ENCODE measurements at places on chromosomes 6 and 20.

DNA sequence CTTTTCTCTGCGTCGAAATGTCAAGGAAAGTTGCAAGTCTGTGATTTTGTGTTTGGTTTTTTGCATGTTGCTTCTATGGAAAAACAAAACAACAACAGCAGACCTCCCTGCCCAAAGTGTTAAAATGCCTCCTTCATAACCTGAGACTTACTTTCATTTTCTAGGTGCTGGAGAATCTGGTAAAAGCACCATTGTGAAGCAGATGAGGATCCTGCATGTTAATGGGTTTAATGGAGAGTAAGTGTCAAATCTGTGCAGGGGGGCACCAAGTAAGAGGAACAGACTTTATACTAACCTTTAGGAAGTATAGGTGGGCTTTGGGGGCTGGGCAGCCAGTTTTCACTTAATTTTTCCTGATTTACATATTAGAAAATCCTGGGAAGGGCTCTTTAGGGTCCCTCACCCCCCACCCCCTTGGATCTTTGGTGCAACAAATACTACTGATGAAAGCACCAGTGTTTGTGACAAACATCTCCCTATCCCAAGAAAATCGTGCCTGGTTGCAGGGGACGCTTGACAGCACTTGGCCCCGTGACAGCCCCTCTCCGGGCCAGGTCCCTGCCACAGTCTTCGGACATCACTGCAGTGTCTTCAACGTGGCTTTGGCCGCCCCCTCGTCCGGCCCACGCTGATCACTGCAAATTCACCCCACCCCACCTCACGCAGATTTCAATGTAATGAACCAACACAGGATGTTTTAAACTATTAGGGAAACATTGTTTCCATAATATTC lies 43.1 kb downstream of the GNAS start:
- DNase-seq, result no peak

DNA sequence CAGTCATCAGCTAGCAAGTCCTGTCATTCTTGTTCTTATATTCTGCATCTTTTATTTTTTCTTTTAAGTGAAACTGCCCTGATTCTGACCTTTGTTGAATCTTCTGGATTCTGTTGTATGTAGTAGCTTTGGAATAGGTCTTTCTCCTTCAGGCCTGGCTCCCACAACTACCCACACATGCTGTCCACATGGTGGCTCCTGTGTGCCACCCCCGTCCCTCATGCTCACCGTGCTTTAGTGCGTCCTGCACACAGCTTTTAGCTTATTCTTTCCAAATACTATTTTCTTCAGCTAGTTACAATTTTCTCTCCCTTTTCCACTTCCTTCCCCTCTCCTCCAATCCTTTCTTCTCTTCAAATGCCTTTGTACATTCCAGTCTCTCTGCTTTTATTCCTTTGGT lies 61.8 kb downstream of the CTNNBL1 start:
- no peak for DNase-seq

- DNase-seq, result no peak
Measured at GRCh38 chr6:24875534-24875901, 60.2 kb downstream of the RIPOR2 start.

DNA sequence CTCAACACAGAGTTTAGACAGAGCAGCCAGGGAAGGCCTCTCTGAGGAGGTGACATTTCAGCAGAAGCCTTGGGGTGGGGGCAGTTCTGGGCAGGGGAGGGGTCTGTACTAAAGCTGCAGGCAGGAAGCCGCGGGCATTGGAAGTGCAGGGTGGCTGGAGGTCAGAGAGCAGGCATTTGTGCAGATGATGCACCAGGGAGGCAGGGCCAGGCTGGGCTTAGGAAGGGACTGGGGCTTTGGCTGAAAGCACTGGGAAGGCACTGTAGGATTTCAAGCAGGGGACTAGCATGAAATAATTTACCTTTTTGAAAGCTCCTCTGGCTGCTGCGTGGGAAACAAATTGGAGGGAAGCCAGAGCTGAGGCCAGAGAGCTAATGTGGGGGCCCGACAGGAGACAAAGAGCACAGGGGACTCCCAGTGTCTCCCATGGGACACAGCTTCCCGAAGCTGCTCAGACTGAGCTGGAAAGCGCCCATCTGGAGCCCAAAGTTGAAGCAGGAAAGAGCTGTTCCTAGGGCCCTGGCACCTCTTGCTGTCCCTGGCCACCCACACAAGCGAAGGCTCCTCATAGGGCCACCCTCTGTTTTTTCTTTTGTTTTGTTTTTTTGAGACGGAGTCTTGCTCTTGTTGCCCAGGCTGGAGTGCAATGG lies 19.3 kb downstream of the ADA start:
- DNase-seq, result no peak

- DNase-seq, result no peak
Measured at GRCh38 chr6:166389119-166389518, 6.4 kb upstream of the MPC1 start.

DNA sequence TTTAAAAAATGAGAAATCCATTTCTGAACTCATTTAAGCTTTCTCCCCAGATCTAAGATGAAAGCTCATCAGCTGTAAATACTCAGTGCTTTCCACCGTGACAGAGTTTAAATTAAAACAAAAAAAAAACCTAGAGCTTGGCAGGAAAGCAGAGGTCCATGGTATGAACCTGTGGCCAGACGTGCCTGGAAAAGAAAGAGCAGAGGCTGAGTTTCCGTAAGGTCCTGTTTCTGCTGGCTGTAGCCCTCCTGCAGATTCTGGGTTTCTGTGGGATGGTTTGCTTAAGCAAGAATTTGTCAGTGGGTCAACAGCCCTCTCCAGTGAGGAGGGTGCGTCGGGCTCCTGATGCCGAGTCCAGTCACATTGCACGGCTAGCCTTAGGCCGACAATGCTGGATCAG lies 383.2 kb downstream of the SAMD5 start:
- DNase-seq, result no peak

DNA sequence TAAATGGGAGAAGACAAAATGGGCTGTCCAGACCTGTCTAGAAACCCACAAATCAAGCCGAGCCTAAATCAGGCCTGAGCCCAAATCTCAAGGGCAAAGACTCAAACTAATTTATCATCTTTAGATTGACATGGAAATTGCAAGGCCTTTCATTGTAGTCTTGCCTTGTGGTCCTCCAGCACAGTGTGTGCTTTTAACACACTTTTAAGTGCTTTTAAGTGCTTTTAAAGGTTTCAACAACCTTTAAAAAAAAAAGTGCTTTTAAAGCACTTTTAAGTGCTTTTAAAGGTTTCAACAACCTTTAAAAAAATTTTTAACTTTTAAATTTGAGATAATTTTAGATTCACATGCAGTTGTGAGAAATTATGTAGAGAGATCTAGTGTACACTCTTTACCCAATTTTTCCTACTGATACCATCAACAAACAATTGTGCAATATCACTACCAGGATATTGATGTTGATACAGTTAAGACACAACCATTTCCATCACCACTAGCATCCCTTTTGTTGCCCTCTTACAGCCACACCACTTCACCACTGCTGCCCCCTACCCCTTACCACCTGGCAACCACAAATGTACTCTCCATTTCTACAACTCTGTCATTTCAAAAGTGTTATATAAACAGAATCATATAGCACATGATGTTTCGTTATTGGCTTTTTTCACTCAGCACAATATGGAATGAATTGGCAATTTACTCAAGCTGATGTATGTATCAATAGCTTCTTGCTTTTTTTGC lies 23.1 kb upstream of the DCBLD1 start:
- no peak for DNase-seq

DNA sequence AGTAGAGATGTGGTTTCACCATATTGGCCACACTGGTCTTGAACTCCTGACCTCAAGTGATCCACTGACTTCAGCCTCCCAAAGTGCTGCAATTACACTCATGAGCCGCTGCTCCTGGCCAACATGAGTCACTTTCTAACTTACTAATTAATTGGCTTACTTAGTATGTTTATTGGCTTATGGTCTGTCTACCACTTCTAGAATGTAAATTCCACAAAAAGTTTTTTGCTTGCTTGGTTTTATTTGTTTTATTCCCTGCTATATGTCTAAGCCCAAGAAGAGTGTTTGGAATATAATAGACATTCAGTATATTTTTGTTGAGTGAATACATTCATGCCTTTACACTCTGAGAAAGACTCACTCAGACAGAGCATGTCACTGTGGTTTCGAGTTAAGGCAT lies 86.0 kb downstream of the SAMD3 start:
- DNase-seq, result no peak

- no peak for DNase-seq
Measured at GRCh38 chr6:167275436-167275835, 15.7 kb upstream of the UNC93A start.

DNA sequence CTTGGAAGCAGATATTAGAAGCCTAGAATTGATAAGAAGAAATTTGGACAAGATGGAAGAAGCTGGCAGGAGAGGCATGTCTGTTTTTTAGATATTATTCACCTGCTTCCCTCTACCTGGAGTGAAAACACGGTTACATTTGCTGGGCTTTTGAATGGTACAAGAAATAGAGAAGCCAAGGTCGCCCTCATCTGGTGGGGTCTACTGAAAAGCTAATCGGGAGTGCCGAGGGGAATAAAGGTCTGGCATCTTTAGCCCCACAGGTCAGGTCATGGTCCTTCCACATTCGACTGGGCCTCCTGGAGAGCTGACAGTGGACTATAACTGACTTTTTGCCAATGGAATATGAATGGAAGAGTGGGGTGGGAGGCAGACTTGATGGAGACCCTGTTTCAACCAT lies 4.6 kb upstream of the C2 start:
- no peak for DNase-seq

- no peak for DNase-seq
Measured at GRCh38 chr6:2998998-2999617, 586 bp upstream of the NQO2 start.

GRCh38 chr20:44735816-44736169 lies 9.9 kb upstream of the KCNK15 start:
- no peak for DNase-seq

- DNase-seq, result no peak
Measured at GRCh38 chr20:43563991-43564390, 5.2 kb downstream of the SGK2 start.

- DNase-seq, result no peak
Measured at GRCh38 chr6:36985417-36985807, 584 bp downstream of the MTCH1 start.

DNA sequence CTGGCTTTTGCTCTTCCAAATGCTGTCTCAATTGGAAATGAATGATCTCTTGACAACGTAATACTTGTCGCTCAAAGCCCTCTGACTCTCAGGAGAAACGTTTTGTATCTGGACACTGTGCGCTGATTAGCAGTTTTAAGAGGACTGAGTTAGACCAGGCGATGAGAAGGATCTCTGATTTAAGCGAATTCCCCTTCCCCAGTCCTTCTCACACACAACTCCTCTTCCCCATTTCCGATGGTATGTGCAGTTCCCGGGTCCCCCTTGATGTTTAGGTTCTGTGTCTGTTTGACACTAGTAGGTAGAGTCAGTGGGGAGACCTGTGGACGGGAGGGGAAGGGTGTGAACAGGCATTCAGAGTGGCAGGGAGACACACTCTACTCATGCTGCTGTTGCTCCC lies 2.5 kb downstream of the ZDHHC14 start:
- no peak for DNase-seq

Measured in amniotic stem cell (primary cell).